ENCODE measurements at places on chromosomes 3 and 15.

DNA sequence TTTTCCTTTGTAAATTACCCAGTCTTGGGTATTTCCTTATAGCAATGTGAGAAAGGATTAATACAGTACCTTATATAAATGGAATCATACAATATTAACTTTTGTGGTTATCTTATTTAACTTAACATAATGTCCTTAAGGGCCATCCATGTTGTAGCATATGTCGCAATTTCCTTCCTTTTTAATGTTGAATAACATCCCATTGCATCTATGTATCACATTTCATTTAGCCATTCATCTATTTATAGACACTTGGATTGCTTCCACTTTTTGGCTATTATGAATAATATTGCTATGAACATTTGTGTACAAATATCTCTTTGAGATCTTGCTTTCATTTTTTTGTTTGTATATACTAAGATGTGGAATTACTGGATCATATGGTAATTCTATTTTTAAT, 342.2 kb downstream of the PDCD6IP start:
- DNase-seq: no peak

GRCh38 chr15:74790080-74790916, 8.4 kb downstream of the CSK start:
- DNase-seq: peak; percentile 75

- DNase-seq: no peak
Observed at GRCh38 chr3:46615050-46615775, 2.9 kb downstream of the FAM240A start.

- DNase-seq: no peak
Observed at GRCh38 chr3:184381261-184382224, 1.7 kb downstream of the CHRD start.

DNA sequence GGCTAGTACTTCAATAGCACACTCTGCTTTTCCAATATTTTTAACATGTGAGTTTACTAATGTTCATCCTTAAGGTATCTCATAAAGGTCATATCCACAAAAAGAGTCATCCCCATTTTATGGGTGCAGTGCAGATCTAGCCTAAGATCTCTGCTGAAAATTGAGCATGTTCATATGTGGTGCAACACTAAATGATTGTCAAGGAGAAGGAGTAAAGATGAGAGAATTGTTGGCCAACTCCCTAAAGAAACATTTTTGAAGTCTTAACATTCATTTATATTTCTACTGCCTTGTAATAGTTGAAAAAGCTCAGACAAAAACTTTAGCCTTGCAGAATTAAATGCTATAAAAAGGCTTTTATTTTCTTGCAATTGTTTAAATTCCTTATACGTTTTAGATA, 1159.6 kb downstream of the TBL1XR1 start:
- no peak for DNase-seq

GRCh38 chr3:28253040-28253715, 11.8 kb downstream of the CMC1 start:
- no peak for DNase-seq

DNA sequence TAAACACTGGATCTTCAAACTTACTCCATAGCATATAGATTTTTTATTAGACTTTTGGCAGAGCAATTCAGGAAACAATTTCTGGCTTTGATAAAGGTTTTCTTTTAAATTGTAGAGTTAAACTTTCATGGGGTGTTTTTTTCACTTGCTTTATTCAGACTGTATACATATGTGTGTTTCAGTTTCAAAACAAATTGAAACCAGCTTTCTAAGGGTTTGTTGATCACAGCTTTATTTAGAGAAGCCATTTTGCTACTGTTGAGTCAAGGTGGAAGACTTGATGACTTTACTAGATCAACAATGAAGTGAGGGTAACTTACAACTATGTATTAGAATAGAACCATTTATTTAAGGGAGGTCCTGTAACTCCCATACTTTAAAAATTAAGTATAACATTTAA, 6.2 kb downstream of the UBE2E1 start:
- DNase-seq: no peak

- DNase-seq: no peak
Observed at GRCh38 chr3:71208211-71209095, 375.1 kb downstream of the FOXP1 start.

- peak; percentile 57 for DNase-seq
Observed at GRCh38 chr15:61621146-61621545, 392.0 kb upstream of the RORA start.

DNA sequence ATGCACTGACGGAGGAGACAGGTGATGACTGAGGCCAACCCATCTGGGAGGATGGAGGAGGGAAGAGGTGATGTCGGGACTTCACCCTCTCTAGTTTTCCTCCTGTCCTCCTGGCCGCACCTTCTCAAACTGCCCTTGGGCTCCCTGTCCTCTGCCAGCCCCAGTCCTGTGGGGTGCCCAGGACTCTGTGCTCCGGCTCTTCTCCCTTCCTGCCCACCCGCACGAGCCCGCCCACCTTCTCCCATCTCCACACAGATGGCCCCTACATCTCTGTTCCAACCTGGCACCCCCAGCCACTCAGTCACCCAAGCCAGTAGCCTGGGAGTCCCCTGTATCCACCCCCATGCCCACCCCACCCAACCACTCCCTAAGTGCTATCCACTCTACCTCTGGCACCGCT, 206.7 kb upstream of the LINGO1 start:
- DNase-seq: no peak
